ENCODE measurements at places on chromosomes 3 and 15.

GRCh38 chr3:148187296-148187695 is 510.4 kb upstream of the AGTR1 start:
- no peak overlapping the region for H3K4me3 ChIP-seq
- DNase-seq = no peak
- peaks cover 6% of the 10 kb centered on the region for H3K4me1 ChIP-seq
- no peaks in the 10 kb centered on the region for H3K36me3 ChIP-seq
- no peaks in the 10 kb centered on the region for H3K27me3 ChIP-seq

GRCh38 chr15:28977377-28978010 is 91.7 kb downstream of the APBA2 start:
- H3K36me3 ChIP-seq = peaks cover 2% of the 10 kb centered on the region
- DNase-seq = no peak
- peaks cover 15% of the 10 kb centered on the region for H3K4me1 ChIP-seq
- H3K27me3 ChIP-seq = no peaks in the 10 kb centered on the region
- no peak overlapping the region for H3K27ac ChIP-seq

- no peaks in the 10 kb centered on the region for H3K36me3 ChIP-seq
- DNase-seq = no peak
- H3K4me1 ChIP-seq = peaks cover 6% of the 10 kb centered on the region
- H3K4me3 ChIP-seq = no peak overlapping the region
- no peaks in the 10 kb centered on the region for H3K27me3 ChIP-seq
- H3K27ac ChIP-seq = no peak overlapping the region
Measured at GRCh38 chr3:16417945-16418739, 95.4 kb downstream of the RFTN1 start.

DNA sequence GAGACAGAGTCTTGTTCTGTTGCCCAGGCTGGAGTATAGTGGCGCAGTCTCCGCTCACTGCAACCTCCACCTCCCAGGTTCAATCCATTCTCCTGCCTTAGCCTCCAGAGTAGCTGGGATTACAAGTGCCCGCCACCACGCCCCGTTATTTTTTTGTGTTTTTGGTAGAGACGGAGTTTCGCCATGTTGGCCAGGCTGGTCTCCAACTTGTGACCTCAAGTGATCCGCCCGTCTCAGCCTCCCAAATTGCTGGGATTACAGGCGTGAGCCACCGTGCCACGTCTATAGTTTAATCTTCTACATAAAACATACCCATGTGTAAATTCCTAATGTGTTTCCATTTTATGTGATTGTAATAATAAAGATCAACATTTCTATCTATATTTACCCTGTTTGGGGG is 1.7 kb downstream of the GALK2 start:
- no peak for DNase-seq
- peaks cover 3% of the 10 kb centered on the region for H3K4me1 ChIP-seq
- H3K27me3 ChIP-seq = no peaks in the 10 kb centered on the region
- no peaks in the 10 kb centered on the region for H3K36me3 ChIP-seq
- H3K27ac ChIP-seq = no peak overlapping the region
- no peak overlapping the region for H3K4me3 ChIP-seq

DNA sequence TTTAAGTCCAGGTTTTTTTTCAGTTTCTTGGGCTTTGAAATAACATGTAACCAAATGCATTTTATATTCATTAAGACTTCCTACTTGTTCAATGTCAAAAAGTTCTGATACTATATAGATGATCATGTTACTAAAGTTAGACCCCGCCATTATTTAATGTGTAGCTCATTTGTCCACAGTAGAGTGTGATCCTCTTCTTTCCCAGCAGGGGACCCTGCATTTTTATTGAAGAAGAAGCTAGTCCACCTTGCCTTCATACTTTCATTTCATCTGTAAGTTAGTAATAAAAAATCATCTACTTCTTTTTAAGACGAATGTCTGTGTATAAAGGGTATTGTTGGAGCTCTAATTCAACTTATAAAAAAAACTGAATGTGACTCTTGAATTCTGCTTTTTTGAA is 404.6 kb downstream of the SI start:
- no peaks in the 10 kb centered on the region for H3K27me3 ChIP-seq
- no peak overlapping the region for H3K4me3 ChIP-seq
- H3K27ac ChIP-seq = no peak overlapping the region
- H3K36me3 ChIP-seq = no peaks in the 10 kb centered on the region
- no peak for DNase-seq

Data from neuronal stem cell (in vitro differentiated cells).